ENCODE measurements at places on chromosomes 6 and 20. TPM values are rescaled to one million over a fixed set of nuclear protein-coding genes. Genes with fewer than 3 reads are reported as not detected.

FHL5 gene
- total RNA-seq = not detected

OPRM1 gene
- not detected for total RNA-seq

HTR1B gene
- total RNA-seq = 0.24 TPM

OR2H1 gene
- not detected for total RNA-seq
